ENCODE measurements at places on chromosomes 5 and 9. TPM values are rescaled to one million over a fixed set of nuclear protein-coding genes. Genes with fewer than 3 reads are reported as not detected.

DNA sequence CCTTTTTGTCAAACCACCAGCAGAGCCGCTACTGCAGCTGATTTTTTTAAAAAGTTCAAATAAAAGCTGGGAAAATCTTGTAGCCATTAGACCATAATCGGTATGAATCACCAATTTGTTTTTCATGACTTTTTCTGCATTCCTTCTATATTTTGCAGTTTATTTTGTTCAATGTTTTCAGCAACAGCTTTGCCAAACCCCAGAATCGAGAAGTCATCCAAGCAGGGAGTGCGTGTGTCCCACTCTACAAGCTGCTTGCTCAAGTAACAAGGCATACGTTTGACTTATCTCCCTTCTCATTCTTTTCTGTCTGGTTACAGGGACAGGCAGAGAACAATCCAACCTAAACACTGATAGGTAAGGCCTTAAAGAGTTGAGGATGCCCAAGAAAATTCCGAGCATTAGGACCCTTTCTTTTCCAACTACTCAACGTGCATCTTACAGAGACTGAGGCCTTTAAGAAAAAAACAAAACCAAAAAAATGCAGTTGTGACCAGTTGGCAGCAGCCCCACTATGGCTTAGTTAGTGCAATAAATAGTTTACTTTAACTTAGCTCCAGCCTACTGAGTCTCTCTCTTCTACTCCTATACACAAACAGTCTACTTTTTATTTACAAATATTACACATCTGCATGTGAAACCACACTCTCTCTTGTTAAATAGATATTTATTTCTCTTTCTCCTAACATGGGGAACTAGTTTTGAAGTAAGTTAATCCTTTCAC, 134.7 kb upstream of the SLIT3 start:
- H3K27me3 ChIP-seq: peaks cover 3% of the 10 kb centered on the region
- H3K4me3 ChIP-seq: no peak overlapping the region
- no peak for DNase-seq
- H3K4me1 ChIP-seq: no peaks in the 10 kb centered on the region
- no peak overlapping the region for H3K27ac ChIP-seq
- H3K36me3 ChIP-seq: no peaks in the 10 kb centered on the region

DNA sequence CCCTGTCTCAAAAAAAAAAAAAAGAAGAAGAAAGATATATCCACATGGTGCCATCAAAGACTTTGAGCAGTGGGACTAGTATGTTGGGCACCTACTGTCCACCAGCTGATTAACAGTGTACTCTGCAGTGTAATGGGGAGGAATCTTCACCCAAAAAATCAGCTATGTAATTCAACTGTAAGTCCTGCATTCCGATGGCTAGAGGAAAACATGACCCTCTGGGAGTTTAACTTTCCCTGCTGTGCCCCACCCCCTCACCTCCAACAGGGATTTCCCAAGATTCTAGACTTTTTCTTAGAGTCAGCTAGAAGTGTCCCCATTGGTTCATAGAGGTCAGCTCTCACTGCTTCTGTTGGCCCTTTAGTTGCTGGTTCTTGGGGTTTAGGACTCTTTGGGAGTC, 221.2 kb upstream of the CLINT1 start:
- H3K36me3 ChIP-seq: no peaks in the 10 kb centered on the region
- peaks cover 8% of the 10 kb centered on the region for H3K27me3 ChIP-seq
- DNase-seq: no peak
- peaks cover 5% of the 10 kb centered on the region for H3K4me1 ChIP-seq
- H3K27ac ChIP-seq: no peak overlapping the region

GRCh38 chr5:169074839-169075238, 226.1 kb downstream of the SLIT3 start:
- peaks cover 6% of the 10 kb centered on the region for H3K27me3 ChIP-seq
- H3K27ac ChIP-seq: no peak overlapping the region
- no peak overlapping the region for H3K4me3 ChIP-seq
- H3K4me1 ChIP-seq: no peaks in the 10 kb centered on the region

Gene CNTLN
- 1.1 TPM for total RNA-seq

Gene TAF1L
- total RNA-seq: not detected

- DNase-seq: no peak
- H3K4me1 ChIP-seq: peaks cover 17% of the 10 kb centered on the region
- H3K36me3 ChIP-seq: peaks cover 98% of the 10 kb centered on the region
- no peak overlapping the region for H3K4me3 ChIP-seq
- no peaks in the 10 kb centered on the region for H3K27me3 ChIP-seq
These were observed 45.5 kb downstream of the PUM3 start for GRCh38 chr9:2798423-2798822.

Gene HAVCR1
- not detected for total RNA-seq

Data from activated CD4-positive, alpha-beta T cell treated with anti-CD3 and anti-CD28 coated beads for 36 hours (primary cell).